ENCODE measurements at places on chromosomes 1 and 21.

- DNase-seq: peak; percentile 59
Observed at GRCh38 chr1:219385787-219386427, 212.2 kb downstream of the LYPLAL1 start.

GRCh38 chr1:212218911-212219310 lies 66.3 kb upstream of the PPP2R5A start:
- DNase-seq: peak; percentile 62

DNA sequence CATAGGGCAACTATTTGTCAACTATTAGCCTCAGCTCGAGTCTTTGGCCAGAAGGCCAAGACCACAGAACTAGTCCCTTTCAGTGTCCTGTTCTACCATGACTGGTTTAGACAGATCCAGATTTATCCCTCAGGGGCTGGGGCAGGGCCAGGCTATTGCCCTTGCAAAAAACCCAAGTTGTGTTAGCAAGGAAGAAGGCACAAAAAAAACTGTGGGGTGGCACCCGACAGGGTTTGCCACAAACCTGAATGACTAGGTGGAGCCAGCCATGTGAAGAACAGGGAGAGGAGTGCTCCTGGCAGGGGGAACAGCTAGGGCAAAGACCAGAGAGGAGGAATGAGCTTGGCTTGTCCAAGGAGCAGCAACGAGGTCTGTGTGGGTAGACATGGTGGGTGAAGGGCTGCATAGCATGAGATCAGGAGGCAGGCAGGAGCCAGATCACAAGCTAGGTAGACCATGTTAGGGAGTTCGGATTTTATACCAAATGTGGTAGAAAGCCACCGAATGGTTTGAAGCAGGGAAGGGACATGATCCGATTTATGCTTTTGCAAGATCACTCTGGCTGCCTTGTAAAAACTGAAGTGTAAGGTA lies 4.3 kb downstream of the DCST1 start:
- DNase-seq: no peak

DNA sequence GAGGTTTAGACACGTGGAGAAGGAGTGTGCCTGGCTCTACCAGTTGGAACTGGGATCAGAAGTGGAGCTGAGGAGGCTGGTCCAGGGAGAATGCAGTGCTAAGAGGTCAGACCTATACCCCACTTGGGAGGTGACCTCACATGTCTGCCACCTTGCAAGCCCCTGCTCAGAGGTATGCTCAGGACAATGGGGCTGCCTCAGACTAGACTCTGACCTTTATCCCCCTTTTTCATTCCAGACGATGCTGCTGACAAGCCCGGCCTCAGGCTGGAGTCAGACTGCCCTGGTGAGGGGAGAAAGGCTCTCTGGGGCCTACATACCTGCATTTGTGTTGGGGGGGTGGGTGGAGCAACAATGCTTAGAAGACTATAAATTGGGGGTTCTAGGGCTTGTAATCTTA lies 5.2 kb downstream of the KCNJ10 start:
- no peak for DNase-seq

GRCh38 chr1:206687915-206688442 lies 3.3 kb downstream of the MAPKAPK2 start:
- DNase-seq: no peak

DNA sequence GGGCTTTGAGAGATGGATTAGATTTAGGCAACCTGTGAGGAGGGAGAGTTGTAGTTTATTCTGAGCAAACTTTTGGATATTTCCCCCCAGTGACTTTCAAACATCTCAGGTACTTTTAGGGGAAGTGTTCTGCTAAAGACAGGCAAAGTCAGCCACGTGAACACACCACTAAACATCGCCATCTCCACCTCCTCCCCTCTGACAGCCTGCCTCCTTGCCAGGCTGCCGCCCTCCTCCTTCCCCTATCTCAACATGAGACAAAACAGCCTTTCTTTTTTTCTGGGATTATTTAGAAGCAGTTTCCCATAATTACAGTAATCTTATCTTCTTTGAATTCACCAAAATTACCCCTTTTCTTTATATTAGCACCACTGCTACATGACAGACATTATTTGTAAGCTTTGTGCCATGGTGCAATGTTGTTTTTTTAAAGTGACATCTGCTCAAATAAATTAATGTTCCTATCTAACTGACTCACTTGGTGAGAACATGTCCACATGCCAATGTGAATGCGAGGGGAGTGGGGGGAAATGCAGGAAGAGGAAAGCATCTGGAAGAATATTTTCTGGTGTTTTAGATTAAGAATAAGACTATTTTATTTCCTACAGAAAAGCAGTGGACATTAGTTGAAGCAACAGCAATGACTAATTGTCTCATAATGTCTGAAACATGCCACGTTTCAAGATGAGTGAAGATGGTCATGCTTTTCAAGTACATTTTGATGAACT lies 147.8 kb upstream of the ATP1B1 start:
- no peak for DNase-seq

GRCh38 chr1:34876406-34876805 lies 16.9 kb upstream of the SMIM12 start:
- no peak for DNase-seq

GRCh38 chr1:234886081-234886984 lies 242.3 kb downstream of the TOMM20 start:
- no peak for DNase-seq

DNA sequence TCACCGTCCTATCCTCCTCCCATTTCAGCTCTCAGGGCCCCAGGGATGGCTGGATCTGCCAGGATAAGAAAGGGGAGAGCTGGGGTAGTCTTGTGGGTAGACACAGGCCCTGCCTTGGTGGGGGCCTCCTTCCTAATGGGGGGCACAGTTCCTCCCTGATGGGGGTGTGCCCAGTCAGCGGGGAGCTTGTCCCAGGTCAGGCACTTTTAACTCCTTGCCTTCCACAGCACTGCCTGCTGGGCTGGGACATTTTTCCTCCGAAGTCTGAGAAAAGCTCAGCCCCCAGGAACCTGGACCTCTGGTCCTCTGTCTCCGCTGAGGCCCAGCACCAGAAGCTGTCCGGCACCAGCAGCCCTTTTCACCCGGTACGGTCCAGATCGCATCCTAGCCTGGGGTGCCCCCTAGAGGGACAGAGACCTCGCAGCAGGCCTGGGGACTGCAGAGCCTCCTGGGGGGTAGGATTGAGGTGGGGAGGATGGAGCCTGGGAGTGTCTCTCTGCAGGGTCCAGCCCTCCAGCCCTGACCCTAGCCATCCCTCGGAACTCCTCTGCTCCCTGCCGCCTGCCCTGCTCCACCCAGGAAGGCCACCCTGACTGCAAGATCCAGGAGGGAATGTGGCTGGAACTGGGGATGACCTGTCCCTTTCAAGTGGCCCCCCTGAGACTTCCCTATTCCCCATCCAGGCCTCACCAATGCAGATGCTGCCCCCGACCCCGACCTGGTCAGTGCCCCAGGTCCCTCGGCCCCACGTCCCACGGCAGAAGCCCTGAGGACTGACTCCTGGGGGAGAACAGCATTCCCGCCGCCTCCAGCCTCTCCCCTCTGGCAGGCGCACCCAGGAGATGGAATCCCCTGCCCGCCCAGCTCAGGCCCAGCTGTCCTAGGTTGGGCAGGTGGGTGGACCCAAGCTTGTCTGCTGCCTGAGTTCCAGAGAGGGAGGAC lies 12.0 kb downstream of the MIIP start:
- peak; percentile 70 for DNase-seq

DNA sequence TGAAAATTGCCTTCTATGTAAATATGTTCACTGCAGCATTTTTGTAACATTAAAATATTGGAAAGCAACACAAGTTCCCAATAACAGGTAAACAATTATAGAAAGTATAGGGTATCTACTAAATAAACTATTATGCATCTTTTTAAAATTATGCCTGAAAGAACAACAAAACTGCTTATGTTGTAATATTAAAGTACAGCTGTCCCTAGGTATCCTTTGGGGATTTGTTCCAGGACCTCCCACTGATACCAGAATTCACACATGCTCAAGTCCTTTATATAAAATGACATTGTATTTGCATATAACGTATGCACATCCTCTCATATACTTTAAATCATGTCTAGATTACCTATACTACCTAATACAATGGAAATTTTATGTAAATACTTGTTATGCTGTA lies 121.8 kb upstream of the TNFSF4 start:
- no peak for DNase-seq

- no peak for DNase-seq
Observed at GRCh38 chr1:112388436-112388835, 7.6 kb upstream of the CTTNBP2NL start.

- DNase-seq: no peak
Observed at GRCh38 chr1:220905650-220906560, 26.7 kb downstream of the HLX start.

- no peak for DNase-seq
Observed at GRCh38 chr1:15156807-15157380, 3.3 kb downstream of the TMEM51 start.

GRCh38 chr1:184610876-184611595 lies 143.6 kb downstream of the EDEM3 start:
- no peak for DNase-seq

GRCh38 chr21:31772674-31773555 lies 41.0 kb upstream of the SCAF4 start:
- peak; percentile 63 for DNase-seq

DNA sequence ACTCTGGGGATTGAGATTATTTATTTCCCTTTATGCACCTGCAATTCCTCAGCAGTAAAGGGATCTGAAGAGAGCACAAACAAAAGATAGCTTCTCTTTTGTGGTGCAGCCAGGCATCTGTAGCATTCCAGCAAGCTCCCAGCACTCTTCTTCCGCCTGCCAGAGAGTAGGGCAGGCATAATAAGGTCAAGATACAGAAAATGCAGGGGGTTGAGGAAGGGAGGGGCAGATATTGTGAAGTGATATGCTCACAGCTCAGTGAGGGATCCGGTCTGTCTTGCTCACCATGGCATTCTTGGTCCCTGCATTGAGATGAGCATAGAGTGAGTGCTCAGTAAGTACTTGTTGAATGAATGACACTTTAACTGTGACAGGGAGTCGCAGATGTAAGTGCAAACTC lies 23.9 kb downstream of the FASLG start:
- no peak for DNase-seq

GRCh38 chr1:210695026-210695425 lies 366.3 kb downstream of the HHAT start:
- no peak for DNase-seq

GRCh38 chr1:37073152-37073853 lies 39.0 kb upstream of the GRIK3 start:
- DNase-seq: no peak

DNA sequence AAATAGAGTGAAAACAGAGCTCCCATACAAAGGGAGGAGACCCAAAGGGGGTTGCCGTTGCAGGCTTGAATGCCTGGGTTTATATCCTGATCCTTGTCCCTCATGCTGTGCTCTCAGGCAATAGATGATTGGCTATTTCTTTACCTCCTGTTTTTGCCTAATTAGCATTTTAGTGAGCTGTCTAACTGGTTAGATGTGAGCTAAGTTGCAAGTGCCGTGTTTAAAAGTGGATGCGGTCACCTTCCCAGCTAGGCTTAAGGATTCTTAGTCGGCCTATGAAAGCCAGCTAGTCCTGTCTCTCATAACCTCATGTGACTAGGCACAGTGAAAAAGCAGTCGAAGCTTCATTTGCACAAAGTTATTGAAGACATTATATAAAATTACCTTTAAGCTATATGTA lies 356.7 kb upstream of the TMPRSS15 start:
- no peak for DNase-seq

- no peak for DNase-seq
Observed at GRCh38 chr1:240100371-240100934, 8.8 kb downstream of the FMN2 start.

DNA sequence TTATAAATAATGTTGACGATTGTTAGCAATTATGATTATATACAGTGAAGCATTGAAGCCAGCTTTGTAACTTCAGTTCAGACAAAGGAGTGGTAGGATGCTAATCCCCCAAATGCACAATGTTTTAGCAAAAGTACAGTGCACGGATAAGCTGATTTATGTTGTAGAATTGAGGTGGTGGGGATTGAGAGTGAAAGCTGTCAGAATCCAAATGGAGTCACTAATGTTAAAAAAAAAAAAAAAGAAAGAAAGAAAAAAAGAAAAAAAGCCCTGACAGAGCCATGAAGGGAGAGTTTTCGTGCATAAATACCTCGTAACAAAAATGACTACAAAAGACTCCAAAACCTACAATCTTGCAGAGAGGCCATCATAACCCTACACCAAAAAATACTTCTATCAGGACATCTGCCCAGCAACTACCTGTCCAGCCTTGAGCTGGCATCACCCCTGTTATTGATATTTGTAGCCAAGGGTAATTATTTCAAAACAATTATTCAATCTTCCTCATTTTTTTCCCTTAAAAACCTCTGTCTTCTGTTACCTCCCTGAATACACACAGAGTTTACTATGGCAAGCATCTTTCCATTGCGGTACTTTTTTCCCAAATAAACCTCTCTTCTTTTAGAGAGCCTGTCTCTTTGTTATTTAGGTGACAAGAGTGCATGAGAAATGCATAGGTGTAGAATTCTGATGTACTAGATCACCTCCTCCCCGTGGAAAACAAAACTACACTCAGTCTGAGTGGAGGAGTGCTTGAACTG lies 2.5 kb upstream of the TRIM67 start:
- DNase-seq: no peak

DNA sequence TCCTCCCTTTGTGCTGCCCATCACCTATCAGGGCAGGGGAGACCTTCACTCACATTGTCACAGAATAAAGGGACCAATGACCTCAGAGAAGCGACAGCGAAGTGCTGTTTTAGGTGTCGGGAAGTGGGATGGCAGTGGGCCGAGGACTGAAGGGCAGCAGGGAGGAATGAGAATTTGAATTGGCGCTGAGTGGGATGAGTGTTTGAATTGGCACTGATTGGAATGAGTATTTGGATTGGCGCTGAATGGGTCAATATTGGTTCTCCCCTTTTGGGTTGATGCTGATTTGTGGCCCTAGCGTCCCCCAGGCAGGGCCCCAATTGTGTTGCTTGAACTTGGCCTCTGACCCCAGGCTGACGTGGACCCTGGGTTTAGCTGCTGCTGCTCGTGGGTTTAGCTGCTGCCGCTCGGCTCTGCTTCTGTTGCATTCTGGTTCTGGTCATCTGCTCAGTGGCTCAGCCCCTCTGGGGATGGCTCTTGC lies 12.4 kb upstream of the UMODL1 start:
- DNase-seq: no peak

- no peak for DNase-seq
Observed at GRCh38 chr21:33662046-33662445, 19.7 kb downstream of the ITSN1 start.

DNA sequence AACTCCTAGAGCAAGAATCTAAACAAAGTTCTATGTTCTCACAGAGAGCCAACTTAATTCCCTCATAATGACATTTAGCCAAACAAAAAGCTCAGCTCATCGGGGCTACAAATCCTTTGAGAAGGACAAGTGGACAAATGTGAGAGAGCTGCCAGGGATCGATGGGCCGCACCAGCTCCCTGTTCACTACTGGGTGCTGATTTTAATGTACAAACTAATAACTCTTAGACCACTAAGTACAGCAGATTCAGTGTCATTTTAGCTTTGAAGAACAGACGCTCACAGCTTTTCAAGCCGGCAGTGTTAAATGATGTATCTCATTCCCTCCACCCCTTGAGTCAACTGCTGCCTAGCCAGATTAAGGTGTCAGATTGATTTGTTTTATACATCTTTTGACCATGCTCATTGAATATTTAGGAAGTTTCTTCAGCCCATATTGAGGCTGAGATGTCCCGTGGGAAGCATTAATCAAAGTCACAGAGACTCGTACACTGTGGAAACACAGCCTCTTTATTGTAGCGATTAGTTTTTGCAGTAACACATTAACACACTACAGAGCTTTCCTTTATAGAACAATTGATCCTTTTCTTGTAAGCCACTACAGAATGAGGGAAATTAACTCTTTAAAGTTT lies 21.1 kb downstream of the PROX1 start:
- DNase-seq: no peak

Measured in GM20000 (cell line).